ENCODE measurements at places on chromosomes 12 and 14.

DNA sequence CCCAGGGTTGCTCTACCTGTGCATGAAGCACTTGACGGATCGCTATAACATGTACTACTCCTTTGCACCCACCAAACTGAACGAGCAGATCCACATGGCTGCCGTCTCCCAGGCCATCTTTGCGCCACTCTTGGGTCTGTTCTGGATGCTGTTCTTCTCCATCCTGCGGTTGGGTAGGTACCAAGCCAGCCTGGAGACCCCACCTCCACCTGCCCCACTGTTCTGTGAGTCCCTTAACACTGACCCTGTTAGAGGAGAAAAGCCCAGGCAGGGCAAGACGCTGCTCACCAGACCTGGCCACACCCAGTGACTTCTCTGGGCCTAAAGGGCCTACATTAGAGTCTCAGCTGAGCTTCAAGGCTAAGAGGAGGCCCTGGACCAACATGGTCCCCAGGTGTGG, 21.7 kb downstream of the NGB start:
- DNase-seq: no peak

- DNase-seq: no peak
Measured at GRCh38 chr12:103780992-103781391, 60.0 kb downstream of the NT5DC3 start.

- DNase-seq: no peak
Measured at GRCh38 chr14:71675126-71675899, 256.9 kb upstream of the RGS6 start.

DNA sequence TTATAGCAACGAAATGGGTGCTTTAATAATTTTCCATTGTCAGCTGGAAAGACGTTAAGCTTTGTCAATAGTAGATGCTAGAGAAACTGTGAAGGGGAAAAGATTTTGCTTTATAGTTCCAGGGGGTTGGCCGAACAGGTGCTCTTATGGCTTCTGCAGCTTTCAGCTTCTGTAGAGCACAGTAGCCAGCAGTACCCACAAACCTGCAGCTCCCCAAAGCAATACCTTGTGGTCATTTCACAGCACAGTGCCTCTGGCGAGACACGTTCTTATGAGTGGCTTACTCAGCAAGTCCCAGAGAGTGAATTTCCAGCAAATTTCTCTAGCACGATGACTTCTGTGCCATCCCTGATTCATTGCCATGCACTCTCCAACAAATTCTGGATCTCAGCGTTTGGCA, 416.3 kb upstream of the ATP2B1 start:
- DNase-seq: no peak

- no peak for DNase-seq
Measured at GRCh38 chr12:21718944-21719650, 55.4 kb downstream of the KCNJ8 start.

GRCh38 chr12:132229193-132229760, 85.0 kb downstream of the NOC4L start:
- no peak for DNase-seq

GRCh38 chr12:111446631-111447570, 41.2 kb downstream of the SH2B3 start:
- DNase-seq: no peak

- DNase-seq: no peak
Measured at GRCh38 chr14:65229748-65230728, 127.7 kb upstream of the MAX start.

DNA sequence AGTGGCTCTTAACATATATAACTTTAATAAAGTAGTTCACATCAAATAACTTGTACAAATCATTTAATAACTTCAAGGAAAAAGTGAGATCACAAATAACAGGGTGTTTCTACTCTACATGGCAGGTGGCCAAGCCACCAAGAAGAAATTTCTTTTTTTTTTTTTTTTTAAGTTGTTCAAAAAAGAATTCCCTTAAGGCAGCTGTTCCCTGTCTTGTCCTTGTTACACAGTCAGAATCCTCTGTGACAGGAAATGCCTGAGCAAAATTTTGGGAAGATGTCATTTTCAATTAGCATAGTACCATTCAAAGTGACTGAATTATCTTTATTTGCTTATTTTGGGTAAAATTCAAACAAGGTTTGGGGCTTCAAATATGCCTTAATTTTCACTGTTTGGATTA, 79.4 kb downstream of the LIN7A start:
- no peak for DNase-seq
